ENCODE measurements at places on chromosomes 6 and 20.

- DNase-seq: peak; percentile 57
These were observed 20.1 kb downstream of the RNF24 start for GRCh38 chr20:3995067-3995748.

DNA sequence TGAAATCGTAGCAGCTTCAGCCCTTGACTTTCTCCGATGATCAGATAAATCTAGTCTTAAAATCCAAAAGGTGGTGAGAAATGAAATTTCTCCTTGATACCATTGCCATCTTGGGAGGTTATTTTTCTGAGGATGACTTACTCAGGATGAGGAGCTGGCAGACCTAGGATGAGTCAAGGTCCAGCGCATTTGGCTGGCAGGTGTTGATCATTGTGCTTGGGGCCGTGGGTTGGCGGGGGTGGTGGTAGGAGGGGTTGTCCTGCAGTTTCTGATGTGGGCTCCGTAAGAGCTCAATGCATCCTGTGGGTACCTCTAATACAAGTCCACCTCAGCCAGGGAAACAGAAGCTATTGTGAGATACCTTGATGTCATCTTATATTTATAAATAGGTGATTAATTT, 148.3 kb upstream of the SCGN start:
- DNase-seq: no peak

DNA sequence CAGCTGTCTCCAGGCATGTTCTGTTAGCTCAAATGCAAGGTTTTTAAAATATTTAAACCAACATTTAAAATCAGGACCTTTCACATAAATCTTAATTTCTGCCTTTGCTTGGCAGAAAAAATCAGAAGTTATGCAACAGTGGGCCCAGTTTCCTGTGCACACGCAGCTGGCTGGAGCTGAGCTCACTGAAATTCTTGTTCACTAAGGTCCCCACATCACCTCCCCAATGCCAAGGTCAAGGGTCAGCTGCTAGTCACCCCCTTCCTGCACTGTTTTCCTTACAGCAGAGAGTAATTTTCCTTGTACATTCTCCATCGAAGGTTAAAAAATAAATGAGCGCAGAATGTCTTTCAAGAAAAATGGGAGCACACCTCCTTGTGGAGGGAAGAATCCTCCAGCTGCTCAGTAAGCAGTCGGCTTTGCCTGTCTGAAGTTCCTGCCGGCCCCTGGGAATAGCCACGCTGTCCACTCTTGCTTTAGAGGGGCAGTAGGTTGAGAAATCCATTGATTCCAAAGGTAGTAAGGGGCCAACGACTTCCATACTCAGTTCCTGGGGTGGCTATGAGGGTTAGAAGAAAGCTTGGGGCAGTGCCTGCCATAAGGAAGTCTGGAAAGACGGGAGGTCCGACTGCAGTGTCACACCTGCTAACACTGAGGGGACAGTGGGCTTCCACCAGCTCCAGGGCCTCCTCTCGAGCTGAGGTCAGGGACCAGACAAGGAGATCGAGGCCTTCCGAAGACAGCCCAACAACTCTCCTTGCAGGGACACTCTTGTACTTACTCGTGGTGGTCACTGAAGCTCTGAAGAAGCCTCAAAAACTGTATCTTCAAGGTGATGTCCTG, 56.8 kb downstream of the MYH7B start:
- no peak for DNase-seq

DNA sequence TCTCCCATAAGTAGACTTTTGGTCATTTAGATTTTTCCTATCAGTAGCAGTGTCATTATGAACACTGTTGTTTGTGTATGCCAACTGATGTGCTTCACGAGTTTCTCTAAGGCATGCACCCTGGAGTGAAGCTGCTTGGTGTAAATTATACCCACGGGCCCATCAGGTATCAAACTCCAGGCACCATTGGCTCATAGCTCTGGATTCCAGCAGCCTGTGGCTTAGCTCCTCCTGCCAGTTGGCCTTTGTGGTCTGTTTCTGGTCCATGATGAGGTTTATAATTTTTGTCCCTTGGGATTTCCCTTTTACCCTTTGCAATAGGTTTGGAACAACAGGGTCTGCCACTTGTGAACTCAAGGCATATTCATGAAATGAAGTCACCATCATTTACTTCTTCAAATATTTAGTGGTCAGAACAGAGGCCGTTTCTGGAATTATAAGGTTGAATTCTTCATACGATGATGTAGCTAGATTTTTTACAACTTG, 350.5 kb downstream of the PRL start:
- peak; percentile 89 for DNase-seq

DNA sequence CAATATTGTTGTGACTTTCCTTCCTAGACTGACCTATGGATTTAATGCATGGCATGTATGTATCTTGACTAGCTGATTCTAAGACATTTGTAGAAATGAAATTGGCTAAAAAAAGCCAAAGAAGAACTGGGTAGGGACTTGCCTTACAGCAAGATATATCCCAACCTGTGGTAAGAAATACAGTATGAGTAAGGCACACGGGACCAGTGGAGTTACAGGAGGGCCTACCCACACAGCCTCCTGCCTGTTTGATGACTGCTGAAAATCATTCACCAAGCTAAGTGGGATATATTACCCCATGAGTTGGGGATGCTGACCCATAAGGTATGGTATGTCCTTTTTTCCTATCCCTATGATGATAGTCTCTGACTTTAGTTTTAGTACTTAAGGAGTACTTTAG, 112.2 kb downstream of the INSM1 start:
- no peak for DNase-seq

- no peak for DNase-seq
These were observed 41.9 kb downstream of the PLEKHG1 start for GRCh38 chr6:150641398-150642139.

GRCh38 chr6:160973311-160974250, 18.0 kb upstream of the MAP3K4 start:
- DNase-seq: peak; percentile 59

DNA sequence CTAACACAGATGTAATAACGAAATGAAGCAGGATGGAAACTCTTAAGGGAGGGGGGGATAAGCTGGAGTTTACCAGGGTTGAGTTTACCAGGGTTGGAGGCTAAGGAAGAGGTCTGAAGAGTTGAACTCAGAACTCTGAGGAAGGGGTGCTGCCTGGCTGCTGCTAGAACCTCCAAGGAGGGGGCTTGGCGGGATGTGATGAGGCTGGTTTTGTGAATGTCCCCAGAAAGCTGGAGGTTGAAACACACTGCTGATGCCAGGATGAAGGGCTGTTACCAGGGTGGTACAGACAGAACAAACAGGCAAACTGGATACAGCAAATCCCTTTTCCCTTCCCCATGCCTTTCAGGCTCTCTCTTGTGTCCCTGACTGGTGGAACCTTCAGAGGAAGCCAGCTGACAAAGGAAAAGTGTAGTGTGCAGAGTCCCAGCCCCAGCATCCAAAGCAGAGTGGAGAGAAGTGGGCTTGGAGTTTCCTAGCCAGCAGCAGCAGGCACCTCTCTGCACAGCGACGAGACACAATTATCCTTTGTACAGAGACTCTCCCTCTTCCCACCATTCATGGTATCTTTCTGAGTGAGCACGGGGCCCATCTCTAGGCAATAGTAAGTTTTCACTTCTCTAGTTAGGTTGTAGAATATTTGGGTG, 23.7 kb downstream of the UBE2V1 start:
- DNase-seq: no peak

DNA sequence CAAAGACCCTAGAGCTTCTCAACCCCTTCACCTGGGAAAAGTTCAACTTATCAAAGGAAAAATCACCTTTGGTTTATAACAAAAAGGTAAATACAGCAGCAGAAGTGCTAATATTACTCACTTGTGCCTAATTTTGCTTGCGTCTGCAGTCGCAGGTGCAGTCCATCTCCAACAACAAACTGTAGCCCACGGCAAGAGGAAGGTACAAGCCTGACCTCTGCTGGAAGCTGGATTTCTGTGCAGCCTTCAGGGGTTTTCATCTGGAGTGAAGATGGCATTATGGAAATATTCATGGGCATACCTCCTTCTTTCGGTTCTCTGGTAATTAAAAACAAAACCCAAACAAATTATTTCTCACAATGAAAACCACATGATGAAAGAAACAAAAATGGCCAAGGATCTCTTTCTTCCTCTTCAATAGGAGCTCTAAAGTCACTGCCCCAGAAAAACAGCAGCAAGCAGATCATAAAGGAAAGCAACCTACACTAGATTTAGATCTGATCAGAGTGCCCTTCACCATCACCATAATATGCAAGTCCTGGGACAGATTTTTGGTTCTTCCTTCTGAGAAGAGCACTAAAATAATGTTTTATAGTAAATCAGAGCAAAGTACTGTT, 7.8 kb downstream of the UBE3D start:
- DNase-seq: peak; percentile 65

DNA sequence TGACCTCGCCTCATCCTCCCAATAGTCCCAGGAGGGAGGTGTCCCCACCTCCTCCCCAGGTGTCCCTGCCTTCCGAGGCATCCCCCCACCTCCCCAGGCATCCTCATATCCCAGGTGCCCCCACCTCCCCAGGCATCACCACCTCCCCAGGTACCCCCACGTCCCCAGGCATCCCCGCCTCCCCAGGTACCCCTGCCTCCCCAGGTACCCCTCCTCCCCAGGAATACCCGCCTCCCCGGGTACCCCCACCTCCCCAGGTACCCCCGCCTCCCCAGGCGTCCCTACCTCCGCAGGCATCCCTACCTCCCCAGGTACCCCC, 198.9 kb downstream of the SYNDIG1 start:
- DNase-seq: no peak

DNA sequence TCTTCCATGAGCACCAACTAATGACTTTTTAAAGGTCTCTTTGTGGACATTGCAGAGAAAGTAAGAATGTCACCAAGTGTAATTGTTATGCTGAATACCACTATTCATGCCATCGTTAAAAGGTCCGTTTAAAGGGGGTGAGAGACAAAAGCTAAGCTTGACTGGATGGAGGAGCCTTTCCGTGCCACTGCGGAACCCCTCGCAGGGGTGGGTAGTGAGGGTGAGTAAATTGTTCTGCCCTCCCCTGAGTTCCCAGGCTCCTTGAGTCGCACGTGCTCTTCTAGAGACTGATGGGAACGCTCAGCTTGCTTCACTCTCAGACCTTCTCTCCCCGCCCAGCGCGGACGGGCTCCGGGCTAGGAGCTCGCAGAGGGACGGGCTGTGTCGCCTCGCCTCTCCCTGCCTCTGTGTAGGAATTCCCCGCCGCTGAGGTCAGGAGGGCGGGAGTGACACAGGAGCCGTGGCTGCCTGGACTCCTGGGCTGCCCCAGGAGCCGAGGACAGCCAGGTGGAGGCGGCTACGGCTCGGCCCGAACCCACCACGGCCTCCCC, 314.8 kb upstream of the QKI start:
- DNase-seq: no peak

DNA sequence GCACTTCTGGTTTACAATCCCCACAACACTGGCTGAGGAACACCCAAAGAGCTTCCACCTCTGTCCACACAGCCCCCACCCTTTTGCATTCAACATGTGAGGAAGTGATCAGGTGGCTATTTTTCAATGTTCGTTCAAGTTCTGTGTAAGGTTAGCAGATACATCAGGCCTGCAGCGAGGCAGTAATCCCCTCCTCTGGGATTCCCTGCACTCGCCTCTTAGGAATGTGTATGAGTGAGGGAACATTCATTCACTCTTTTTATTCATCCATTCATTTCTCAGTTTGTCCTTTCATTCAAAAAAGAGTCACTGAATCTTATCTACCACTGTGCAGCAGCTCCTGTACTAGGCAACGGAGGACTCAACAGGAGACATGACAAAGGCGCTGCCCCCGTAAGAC, 236.4 kb upstream of the PRDM1 start:
- peak; percentile 35 for DNase-seq

- DNase-seq: peak; percentile 60
These were observed 504.4 kb downstream of the BCKDHB start for GRCh38 chr6:80610846-80611245.

GRCh38 chr20:57716202-57716601, 6.4 kb upstream of the PMEPA1 start:
- DNase-seq: peak; percentile 66

GRCh38 chr20:23147964-23148730, 62.0 kb upstream of the CD93 start:
- DNase-seq: peak; percentile 73

DNA sequence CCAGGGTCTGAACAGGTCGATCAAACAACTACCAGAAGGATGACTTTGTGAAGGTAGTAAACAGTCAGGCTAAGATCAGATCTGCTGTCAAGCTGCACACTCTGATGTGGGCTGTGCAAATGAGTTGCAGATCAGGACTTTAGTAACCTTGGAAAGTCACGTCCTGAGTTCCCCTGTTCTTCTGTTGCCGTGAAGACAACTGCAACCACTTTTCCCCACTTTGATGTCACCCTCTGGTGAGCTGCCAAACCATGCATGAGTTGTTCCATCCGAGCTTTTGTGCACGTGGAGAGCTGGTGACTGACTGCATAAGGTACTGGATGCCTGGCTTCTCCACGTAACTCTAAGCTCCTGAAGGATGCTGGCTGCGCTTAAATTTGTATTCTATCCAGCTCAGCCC, 111.0 kb downstream of the CD83 start:
- peak; percentile 80 for DNase-seq

- no peak for DNase-seq
These were observed 26.5 kb upstream of the ARMH2 start for GRCh38 chr6:24825130-24825630.

Measured in AG08395 (cell line).